ENCODE measurements at places on chromosomes 7 and 10. TPM values are rescaled to one million over a fixed set of nuclear protein-coding genes. Genes with fewer than 3 reads are reported as not detected.

GRCh38 chr10:74640134-74640921 is 186.1 kb upstream of the KAT6B start:
- DNase-seq, result no peak

DNA sequence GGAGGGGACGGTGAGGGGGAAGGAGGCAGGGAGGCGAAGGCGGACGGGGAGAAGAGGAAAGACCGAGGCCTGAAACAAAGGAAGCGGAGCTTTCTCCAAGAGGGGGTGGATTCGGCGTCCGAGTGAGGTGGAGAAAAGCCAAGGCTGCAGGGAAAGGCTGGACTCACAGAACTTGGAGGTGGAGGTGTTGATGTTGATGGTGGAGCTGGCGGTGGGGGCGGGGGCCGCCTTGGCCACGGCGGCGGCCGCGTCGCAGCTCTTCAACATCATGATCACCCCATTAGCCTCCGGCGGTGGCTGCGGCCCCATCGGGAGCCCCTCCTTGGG is 578 bp downstream of the CACUL1 start:
- peak; percentile 92 for DNase-seq

- DNase-seq, result no peak
Observed at GRCh38 chr7:79361214-79361613, 92.3 kb downstream of the MAGI2 start.

- DNase-seq, result no peak
Observed at GRCh38 chr7:27071622-27072390, 24.0 kb downstream of the HOXA1 start.

Gene LIPM
- polyA plus RNA-seq, result not detected

DNA sequence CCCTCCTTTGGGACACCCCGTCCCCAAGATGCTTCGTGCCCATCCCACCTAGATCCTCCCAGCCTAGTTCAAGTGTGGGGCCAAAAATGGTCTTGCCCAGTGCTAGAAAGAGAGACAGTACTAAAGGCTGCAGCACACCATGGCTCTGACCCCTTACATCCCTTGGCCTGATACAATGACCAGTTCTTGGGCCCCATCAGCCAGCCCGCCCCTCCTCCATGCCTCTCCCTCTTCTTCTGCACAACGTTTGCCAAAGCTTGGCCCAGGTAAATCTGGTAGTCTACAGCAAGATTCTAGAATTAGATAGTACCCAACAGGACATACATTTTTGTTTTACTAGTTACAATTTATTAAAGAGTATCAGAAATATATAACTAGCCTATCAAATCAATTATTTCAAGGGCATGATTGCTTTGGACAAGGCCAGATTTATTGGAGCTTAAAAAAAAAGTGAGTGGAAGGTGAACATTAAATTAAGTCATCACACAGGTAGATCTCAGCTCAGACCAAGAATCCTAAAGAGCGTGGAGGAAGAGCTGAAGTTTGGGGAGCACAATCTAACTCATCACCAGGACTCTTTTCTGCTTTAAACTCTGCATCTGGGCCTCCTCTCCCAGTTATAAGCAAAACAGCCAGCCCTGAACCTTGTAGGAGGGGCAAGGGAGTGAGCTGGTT is 69.8 kb downstream of the ZMIZ1 start:
- no peak for DNase-seq

DNA sequence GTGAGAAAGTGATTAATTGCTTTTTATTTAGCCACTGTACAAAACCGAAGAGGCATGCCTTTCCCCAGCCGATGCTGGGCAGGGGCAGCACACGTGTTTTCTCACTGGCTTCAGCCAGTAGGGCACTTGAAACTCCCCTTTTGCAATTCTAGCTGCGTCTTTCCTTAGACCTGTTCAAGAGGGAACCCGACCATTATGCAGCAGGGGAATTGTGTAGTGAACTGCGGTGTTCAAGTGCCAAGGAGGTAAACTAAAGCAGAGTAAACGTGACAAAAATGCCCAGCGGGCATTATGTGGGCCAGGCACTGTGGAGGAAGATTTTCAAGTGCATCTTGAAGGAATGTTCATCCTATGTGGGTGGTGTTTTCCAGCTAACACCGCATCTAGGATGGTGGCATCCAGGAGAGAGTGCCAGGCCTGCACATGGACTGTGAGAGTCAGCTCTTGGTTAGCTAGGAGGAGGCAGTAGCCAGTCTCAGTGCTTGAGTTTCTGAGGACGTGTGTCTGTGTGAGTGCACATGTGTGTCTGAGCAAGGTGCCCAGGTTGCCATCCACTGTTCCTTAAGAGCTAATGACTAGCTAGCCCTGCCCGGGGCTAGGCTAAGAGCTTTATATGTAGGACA is 3.3 kb downstream of the WIPF3 start:
- DNase-seq, result no peak

Gene KCNIP2
- polyA plus RNA-seq, result 1.00 TPM

GRCh38 chr10:112750427-112751167 is 199.4 kb upstream of the TCF7L2 start:
- DNase-seq, result no peak

Gene KCNH2
- 1.3 TPM for polyA plus RNA-seq

DNA sequence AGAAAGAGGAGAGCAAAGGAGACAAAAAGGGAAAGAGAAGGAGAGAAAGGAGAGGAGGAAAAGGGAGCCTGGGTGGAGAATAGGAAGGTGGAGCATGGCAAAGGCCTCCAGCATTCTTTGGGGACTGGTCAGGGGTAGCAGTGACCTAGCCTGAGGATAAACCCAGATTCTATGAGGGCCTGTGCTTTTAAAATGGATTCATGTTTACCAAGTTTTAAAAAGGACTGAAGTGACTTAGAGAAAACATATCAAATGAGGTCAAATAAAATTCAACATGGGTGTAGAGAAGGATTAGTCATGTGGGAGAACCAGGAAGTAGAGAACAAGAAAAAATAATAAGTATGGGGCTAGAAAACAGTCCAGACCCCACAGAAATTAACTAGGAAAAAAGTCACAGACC is 20.7 kb downstream of the CREB3L2 start:
- no peak for DNase-seq

Measured in spleen (tissue), 13 donors.